Activated gamma-delta T cell treated with Interleukin-2 at 50 U/mL for 16 hours (primary cell): ENCODE measurements at places on chromosomes 1 and 21.

DNA sequence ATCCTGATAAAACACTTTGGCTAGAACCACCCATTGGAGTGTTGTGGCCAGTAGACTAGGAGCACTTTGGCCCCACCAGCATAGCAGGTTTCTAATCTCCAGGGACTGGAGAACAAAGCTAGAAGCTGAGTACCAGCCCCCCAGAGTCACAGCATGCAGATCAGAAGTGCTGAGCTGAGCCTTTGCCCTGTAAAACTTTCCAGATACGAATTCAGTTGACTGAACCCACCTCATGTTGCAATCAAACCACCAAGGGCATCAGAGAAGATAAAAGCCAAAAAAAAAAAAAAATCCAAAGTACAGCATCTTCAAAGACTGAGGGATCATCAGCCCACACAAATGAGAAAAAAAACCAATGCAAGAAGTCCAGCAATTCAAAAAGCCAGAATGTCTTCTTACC is 8.7 kb upstream of the CD53 start:
- no peak for DNase-seq

DNA sequence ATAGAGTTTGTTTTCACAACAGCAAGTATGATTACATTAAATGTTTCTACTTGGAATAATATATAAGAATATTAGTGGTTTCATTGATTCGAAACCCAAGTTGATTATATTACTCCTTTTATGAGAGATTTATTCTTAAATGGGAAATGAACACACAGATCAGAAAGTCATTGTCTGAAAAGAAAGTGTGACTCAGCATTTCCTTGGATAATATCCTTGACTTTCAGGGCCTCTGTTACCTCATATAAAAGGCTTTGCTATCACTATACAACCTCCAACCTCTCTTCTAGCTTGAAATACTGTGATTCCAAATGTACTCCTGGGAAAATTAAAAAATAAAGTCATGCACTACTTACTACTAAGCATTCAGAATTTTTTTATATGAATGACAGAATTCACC is 295.3 kb upstream of the LYPLAL1 start:
- no peak for DNase-seq

DNA sequence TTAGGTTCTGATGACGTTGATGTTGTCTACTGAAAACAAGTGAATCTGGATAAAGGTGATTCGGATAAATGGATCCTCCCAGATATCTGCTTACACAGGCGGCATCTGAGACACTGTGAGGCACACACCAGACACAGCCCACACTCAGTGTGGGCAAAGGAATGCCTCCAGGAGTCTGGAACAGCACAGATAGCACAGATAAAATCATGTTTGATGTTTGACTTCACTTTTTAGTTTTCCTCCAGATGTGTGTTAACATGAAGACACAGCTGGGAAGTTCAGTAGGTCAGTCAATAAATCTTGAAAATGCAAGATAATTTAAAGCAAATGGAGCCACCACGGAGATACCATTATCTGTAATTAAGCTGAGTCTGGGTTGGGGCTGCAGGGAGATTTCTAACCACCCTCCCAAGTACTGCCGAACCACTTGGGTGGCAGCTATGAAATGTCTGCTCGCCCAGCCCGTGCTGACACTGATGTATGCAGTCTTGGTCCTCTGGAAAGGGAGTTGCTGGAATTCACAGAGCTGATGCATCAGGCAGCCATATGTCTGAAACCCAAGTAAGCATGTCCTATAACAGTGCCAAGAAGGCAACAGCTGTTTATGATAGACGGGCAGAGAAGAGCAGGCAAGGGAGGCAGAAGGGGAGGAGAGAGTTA is 11.7 kb downstream of the CAPN9 start:
- no peak for DNase-seq

GRCh38 chr21:36194024-36194423 is 37.4 kb downstream of the DOP1B start:
- no peak for DNase-seq

GRCh38 chr1:55443175-55443915 is 228.2 kb upstream of the USP24 start:
- DNase-seq = no peak

- no peak for DNase-seq
Observed at GRCh38 chr1:4256351-4256750, 356.3 kb upstream of the C1orf174 start.

GRCh38 chr1:64112281-64112680 is 91.1 kb upstream of the UBE2U start:
- DNase-seq = no peak

- DNase-seq = no peak
Observed at GRCh38 chr1:209839875-209840546, 12.2 kb downstream of the UTP25 start.

- no peak for DNase-seq
Observed at GRCh38 chr1:14606632-14607031, 8.1 kb downstream of the KAZN start.

GRCh38 chr1:171196351-171196750 is 11.3 kb downstream of the FMO2 start:
- DNase-seq = no peak

- DNase-seq = peak; percentile 12
Observed at GRCh38 chr1:160576390-160576789, 2.9 kb downstream of the CD84 start.

GRCh38 chr1:24455272-24455671 is 39.7 kb downstream of the NIPAL3 start:
- DNase-seq = no peak

- peak; percentile 2 for DNase-seq
Observed at GRCh38 chr1:228013131-228013934, 6.5 kb downstream of the WNT3A start.

GRCh38 chr1:162629077-162629627 is 3.1 kb upstream of the DDR2 start:
- no peak for DNase-seq

DNA sequence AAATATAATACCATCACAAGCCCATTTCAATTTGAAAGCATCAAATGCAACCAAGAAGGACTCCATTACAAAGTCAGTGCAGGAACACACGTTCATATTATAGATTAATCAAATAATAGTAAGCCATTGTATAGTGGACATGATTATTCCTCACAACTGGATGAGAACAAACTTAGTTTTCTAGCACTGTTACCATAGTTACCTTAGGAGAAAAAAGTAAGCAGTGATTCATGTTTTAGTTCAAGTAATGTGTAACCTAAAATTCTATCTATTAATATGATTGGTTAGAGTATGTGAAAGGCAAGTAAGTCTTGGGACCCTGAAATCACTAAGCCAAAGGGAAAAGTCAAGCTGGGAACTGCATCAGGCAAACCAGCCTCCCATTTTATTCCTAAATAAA is 15.2 kb downstream of the SSX2IP start:
- DNase-seq = no peak

DNA sequence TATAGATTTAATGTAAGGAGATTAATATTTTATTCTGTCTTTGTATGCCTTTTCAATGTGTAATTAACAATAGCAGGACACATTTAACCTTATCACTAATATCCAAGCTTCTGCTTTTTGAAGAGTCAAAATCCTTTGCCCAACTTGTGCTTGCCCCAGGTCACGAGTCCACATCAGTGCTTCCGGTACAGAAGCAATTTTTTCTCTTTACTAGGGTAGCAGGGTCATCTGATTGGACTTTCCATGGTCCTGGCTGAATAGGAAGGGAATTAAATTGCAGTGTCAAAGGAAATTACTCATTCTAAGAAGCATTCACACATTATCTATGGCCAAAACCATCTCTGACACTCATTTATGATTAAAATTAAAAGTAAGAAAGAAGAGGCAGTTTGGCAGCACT is 460.5 kb upstream of the ADGRL2 start:
- no peak for DNase-seq
